ENCODE measurements at places on chromosomes 12 and 14.

GRCh38 chr12:24530689-24531088 lies 418.2 kb downstream of the BCAT1 start:
- no peak for DNase-seq

DNA sequence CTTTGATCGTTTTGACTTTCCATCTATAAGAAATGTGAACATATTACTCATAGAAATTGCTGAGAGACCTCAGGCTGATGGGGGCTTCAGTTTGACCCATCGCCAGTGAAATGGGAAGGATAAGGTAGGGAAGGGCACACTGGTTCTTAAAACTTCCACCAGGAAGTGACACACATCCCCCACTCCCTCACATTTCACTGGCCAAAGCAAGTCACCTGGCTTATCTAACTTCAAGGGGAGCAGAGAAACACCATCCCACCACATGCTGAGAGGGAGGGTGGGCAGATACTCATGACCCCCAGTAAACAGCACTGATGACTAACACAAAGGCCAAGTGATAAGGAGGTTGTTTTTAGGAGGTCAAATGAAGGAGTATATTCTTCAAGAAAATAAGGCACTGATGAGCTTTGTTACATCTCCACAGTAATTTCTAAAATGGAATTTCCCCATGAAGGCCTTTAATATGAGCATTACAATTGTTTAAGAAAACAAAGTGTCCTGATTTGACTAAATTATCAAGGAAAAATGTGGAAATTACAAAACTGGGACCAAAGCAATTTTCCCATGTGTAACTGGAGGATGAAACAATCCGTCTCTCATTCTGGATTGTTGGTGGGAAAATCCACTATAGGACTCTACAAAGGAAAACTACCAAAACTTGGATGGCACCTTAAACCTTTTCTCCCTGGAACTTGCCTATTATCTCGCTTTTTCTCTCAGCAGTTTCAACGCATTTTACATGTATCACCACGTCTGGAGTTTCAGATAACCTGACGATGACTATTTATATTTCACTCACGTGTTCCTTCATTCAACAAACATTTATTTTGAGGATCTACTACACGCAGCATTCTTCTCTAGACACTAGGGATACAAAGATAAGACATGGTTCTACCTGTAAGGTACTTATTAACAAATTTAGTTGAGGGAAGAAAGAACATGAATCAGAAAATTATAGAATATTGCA lies 91.8 kb upstream of the EEA1 start:
- DNase-seq, result no peak

- DNase-seq, result no peak
Observed at GRCh38 chr14:97271451-97271960, 474.3 kb downstream of the VRK1 start.

- DNase-seq, result no peak
Observed at GRCh38 chr14:33629792-33630191, 321.1 kb downstream of the EGLN3 start.

DNA sequence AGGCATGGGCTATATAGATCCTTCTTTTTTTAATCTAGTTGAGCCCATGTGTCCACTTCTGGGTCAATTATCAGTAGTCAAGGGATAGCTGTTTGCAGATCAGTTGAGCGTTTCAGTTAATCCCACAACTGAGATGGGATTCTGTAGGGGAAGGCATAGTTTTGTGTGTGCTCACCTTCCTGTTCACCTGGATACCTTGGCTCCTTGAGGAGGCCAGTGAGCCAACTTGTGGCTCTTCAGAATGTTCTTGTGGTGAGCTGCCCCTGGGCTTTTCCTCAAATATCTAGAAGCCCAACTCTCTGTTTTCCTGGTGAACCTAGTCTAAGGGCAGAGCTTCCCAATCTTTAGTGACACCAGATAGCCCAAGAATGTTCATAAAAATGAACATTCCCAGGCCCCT lies 302.9 kb upstream of the TBX3 start:
- DNase-seq, result no peak

- DNase-seq, result no peak
Observed at GRCh38 chr12:67630373-67631088, 18.0 kb upstream of the DYRK2 start.

DNA sequence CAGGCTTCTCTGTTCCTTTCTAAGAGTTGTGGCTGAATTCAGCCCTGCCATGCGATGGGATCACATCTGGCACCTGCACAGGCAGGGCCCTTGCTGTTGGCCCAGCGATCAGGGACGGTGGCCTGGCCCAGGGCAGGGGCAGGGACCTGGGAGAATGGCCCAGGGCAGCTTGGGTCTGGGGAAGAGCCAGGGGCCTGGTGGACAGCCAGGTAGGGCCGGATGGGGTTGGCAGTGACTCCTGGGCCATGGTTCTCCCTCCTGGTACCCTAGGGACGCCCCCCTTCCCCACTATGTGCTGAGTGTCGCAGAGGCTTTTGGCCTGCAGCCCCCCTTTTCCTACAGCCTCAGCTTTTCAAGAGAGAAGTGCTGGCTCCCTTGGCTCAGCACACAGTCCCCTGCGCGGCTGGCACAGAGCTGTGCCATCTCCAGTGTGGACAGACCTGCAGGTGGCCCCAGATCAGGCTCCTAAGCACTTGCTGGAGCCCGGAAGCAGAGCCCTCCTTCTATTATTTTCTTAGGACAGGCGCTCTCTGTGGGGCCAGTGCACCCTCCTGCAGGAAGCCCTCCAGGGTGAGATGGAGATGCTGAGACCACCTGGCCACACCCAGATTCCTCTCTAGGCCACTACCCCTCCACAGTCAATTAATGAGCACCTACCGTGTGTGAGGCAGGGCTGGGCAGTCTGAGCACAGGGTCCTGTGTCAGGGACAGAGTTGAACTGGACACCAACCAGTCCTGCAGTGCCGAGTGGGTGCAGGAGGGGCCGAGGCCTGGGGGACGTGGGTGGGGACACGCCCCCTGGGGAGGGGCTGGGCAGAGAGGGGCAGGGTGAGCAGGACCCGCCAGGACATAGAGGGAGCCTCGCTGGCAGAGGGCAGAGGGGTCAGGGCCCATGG lies 267.6 kb downstream of the ADGRD1 start:
- no peak for DNase-seq

- no peak for DNase-seq
Observed at GRCh38 chr12:103668520-103668919, 81.4 kb downstream of the STAB2 start.

DNA sequence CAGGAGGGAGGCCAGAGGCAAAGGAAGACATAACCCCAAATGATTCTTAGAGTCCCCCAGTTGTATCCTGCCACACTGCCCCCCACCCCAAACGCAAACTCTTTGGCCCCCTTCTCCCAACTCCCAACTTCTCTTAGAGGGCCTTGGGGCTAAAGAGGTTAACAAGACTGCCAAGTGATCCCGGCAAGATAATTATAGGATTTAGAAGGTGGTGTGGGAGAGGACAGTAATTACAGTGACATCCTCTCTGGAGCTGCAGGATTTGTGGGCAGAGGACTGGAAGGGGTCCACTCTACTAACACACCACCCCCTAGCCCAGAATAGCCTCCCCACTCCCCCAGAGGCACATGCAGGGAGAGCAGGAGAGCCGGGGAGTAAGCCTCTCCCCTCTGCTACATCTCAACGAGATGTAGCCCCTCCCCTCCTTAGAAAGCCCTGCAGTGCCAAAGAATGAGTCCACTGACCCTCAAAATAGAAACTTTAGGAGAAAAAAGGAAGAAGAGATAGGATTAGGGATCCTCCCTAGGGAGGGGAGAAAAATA lies 5.3 kb upstream of the GDF11 start:
- no peak for DNase-seq

- no peak for DNase-seq
Observed at GRCh38 chr14:50736932-50737419, 68.9 kb upstream of the SAV1 start.

GRCh38 chr12:108666401-108666881 lies 32.7 kb upstream of the SELPLG start:
- no peak for DNase-seq

- DNase-seq, result no peak
Observed at GRCh38 chr14:23536494-23536893, 15.1 kb downstream of the ZFHX2 start.

DNA sequence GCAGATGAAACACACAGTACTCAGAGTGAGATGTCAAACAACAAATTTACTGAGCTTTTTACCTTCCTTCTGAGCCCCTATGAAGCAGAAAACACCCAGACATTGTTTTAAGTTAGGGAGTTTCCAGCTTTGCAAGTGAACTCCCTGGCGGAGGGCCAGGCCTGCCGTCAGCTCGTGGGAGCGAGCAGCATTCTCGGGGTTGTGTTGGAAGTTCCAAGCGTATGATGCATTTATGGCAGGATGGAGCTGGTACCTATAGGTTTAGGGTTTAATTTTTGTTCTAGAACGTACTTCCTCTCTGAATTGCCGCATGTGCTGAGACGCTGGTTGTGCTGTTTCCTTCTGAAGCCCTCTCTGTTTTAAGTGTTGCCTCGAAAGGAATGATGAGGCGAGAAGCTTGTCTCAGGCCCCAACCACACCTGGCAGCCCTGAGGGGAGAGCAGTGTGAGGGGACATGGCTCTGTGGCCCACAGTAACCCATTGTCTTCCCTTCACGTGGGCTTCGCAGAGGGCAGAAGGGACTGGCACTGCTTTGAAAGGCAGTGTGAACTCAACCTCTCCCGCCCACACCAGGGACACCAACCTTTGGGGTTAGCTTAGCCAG lies 76.6 kb downstream of the SSPN start:
- DNase-seq, result no peak

DNA sequence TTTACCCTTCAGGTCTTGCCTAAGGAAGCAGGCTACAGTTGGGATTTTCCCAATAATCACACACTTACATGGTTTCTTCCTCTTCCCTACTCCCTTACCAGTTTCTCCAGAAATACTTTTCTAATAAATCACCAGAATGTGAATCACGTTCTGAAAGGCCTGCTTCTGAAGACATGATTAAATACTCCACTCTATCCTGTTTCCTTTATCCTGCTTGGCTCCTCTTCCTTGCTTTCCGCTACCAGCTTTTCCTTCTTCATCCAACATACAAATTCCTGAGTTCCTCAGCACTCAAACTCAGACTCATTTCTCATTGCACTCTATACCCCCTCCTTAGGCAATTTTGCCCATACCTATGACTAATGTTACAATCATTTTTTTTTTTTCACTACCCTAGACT lies 118.3 kb downstream of the MGAT4C start:
- no peak for DNase-seq

DNA sequence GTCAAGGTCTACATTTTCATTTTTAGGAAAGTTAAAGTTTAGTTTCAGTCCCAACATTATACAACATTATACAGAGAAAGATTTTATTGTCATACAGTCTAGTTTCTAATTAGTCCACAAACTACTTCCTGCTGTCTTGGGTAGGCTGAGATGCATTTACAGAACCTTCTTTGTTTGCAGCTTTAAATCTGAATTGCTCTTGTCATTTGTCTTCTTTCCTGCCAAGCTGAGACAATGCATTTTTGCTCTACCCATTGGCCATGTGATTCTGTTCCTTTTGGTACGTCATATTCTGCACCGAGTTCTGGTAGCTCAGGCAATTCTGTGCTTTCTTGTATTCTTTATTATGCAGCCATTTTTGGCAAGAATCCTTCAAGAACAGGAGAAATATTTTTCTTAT lies 228.5 kb downstream of the ATP23 start:
- no peak for DNase-seq

- DNase-seq, result no peak
Observed at GRCh38 chr12:64825143-64826021, 935 bp downstream of the TBC1D30 start.

DNA sequence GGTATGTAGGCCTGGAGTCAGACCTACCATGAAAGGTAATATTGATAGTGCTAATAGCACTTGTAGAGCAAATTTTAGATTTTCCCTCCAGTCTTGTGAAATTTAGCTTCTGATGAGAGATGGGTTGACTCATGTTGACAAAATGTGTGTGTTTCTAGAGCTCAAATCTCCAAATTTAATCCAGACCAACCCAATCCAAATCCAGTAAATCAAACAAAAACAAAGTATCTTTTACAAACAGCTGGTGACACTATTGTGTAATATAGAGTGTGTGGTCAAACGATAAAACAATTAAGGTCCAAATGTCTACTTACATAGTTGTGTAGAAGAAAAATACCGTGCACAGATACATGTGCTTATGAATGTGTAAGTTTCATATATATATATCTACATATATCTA lies 63.4 kb upstream of the KITLG start:
- no peak for DNase-seq

- no peak for DNase-seq
Observed at GRCh38 chr12:98062464-98063245, 452.7 kb upstream of the TMPO start.

DNA sequence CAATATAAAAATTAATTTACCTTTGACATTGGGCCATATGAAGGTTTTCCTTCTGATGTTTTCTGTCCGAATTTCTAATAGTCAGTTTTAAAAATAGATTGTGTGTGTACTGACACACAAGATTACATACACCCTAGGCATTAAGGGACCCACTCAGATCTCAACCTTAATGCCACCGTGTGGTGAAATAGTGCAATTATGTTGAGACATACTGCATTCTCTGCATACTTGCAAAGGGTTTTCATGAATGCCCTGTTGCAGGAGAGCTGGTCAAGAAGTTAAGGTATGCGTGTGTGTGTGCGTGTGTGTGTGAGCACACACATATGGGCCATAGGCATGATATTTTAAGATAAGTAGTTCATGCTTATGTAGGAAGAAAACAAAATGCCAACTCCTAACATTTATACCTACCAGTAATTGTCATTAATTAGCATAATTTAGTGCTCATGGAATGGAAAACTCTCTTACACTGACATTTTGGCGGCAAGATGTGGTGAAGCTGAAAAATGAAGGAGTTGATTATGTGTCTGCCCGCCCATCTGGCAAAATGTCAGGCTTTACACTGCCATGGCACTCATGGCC lies 58.8 kb downstream of the PIK3C2G start:
- no peak for DNase-seq

DNA sequence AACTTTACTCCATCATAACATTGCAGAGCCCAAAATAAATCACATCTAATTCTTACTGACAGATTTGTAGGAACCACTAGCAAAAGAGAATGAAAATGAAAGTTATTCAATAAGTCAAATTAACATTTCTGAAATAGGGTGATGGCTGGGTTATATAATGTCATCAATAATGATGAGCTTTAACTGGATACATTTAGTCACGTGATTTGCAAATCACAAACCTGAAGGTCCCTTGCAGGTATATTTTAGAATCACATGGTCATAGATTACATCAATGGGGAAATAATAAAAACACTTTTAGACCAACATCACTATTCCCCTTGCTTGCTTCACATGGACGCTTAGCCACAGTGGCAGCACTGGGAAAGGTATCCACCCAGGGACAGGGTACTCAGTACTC lies 86.7 kb downstream of the PRIMA1 start:
- no peak for DNase-seq

- no peak for DNase-seq
Observed at GRCh38 chr14:55800156-55800785, 220.3 kb downstream of the KTN1 start.
